ENCODE measurements at places on chromosomes 16 and 17.

DNA sequence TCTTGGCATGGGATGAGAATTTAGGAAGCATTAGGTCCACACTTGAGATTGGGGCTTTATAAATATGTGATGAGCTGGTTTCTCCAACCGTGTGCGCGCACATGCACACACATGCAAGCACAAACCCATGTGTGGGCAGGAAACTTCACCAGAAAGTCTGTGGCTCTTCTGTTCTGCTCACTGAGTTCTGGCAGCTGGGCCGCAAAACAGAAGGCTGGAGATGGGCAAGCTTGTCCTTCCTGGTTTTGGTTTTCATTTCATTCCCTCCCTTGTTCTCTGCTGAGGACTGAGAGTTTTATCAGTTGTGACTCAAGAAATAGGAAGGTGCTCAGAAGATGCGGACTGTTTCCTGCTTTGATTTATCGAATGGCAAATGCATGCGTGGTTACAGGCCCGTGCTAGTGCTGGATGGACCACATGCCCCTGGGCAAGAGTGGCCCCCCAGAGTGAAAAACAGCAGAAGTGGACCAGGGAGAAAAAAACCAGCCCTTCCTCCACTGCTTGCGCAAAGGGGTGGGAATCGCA lies 14.1 kb downstream of the MAP3K14 start:
- DNase-seq = peak; percentile 72

DNA sequence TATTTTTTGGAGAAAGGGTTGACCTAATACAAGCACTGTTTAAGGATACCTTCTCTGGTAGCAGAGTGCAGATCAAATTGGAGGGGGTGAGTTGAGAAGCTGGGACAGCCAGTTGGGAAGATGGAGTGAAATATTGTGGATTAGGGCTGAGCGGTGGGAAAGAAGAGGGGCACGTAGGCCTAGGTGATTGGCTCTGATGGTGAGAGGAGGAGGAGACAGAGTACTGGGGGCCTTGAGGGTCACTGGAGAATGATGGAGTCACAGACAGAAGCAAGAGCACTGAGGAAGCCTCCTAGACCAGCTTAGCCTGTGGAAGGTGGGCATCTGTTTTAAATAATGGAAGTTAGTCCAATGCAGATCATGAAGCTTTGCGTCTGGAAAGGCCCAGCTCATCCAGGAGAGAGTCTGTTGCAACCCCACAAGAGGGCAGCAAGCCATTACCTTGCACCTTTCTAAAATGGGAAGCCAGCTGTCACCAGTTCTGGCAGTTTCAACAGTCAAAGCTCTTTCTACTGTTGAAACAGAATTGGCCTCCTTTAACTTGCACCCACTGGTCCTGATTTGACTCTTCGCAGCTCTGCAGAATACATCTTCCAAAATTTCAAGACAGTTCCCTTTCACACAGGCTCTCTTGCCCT lies 11.8 kb downstream of the SLC9A5 start:
- peak; percentile 76 for DNase-seq

DNA sequence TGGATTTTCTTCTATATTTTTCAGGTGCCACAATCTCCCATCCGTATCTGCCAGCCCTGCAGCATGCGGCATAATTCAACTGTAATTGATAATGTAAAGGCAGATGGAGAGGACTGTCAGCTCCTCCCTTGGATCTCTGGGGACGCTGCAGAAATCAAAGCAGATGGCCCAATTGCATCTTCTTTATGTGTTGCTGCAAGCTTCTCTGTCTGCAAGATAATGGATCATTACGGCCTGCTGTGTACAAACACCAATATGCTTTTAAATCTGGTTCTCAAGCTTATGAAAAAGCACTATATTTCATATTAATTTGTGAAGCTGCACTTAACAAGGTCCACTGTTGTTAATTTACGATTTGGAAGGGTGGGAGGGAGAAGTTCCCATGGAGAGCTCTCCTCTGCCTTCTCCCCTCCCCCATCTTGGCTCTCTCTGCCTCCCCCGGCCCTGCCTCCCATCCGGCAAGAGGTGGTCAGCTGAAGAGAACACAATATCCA lies 607.5 kb downstream of the TOX3 start:
- no peak for DNase-seq

- DNase-seq = no peak
Measured at GRCh38 chr17:19630035-19630434, 18.5 kb upstream of the ALDH3A2 start.

DNA sequence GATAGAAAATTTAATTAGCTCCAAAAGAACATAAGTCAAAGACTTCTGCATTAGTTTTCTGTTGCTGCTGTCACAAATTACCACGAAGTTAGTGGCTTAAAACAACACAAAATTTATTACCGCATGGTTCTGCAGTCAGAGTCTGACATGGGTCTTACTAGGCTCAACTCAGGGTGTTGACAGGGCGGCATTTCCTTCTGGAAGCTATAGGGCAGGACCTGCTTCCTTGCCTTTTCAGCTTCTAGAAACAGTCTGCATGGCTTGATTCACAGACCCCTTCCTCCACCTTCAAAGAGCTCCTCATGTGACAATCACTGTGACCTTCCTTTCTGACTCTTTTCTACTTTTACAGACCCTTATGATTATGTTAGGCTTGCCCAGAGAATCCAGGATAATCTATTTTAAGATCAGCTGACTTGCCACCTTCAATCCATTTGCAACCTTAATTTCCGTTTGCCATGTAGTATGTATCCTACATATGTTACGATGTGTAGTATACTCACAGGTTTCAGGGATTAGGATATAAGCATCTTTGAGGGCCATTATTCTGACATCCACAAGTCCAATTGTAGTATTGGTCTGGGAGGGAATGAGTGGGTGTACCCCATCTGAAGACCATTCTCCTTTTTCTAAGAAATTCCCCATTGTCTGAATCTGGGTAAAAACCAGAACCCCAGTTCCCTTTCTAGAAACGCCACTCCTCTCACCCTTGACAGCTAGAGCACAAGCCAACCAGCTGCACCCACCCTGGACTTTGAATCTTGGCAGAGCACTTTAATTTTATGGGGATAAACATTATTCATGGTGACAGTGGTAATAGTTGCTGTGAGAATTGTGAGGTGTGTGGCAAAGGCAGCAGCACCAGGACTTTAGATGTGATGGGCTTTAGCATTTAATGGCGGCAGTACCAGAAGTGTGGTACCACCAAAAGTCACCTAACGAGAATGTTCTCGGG lies 265.5 kb downstream of the KCNJ2 start:
- DNase-seq = no peak

- DNase-seq = no peak
Measured at GRCh38 chr17:39224778-39225307, 902 bp downstream of the STAC2 start.

DNA sequence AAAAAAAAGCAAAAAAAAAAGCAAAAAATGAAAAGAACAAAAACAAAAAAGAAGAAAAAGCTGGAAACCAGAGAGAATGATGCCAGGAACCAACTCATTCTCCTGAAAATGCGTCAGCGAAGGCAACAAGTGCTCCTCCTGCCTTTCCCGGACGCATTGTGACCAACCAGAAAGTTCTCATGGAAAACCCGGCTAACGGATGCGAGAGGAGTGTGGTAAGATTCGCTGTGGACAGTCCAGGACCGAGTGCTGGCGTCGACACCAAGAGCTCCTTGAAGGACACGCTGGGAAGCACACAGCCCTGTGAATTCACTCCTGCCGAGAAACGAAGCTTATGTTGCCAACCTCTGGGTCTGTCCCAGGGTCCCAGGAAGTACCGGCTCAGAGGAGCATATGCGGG lies 43.4 kb downstream of the METRNL start:
- DNase-seq = no peak

GRCh38 chr16:411576-412265 lies 10.0 kb downstream of the DECR2 start:
- DNase-seq = no peak

DNA sequence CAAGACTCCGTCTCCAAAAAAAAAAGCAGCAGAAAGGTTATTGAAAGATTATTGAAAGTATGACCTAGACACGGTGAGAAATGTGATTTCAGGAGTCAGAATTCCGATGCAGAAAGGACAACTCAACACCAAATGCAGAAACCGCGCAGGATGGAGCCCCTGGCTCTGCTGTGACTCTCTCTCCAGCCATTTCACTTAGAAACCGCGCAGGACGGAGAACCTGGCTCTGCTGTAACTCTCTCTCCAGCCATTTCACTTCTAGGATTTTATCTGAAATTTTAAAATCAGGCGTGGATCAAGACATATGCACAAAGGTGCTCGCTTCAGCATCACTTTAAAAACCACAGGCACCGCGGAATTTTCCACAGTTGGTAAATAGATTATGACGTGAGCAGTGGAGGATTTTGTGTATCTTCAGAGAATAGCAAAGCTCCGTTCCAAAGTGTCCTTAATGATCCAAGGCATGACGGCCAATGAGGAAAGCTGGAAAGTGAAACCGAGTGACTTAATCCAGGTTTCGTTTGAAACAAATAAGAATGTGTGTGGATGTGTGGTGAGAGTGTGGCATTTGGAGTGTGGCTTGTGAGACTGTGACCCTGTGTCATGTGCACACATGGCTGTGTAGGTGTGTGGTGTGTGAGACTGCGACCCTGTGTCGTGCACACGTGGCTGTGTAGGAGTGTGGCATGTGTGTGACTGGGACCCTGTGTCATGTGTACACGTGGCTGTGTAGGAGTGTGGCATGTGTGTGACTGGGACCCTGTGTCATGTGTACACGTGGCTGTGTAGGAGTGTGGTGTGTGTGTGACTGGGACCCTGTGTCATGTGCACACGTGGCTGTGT lies 9.5 kb downstream of the UTS2R start:
- no peak for DNase-seq

DNA sequence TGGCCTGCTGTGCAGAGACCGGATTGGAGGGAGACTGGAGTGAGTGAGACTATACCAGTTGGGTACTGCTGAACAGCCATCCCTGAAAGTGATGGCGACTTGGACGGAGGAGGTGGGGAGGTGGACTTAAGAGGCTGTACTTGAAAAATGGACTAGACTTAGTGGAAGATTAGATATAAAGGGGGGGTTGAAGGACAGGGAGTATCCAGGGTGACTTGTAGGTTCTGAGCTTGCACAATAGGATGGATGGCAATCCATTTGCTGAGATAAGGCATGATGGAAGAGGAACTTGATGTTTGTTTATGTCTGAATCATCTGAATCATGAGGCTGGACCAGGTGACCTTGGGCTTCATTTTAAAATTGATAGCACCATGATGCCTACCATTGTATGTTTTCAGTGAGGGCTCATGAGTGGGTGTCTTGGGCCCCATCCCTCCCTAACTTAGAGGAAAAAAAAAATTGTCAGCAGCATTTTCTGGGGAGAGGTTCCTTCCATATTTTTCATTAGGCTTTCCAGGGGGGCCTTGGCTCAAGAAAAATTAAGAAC lies 41.2 kb downstream of the PRKCA start:
- no peak for DNase-seq

DNA sequence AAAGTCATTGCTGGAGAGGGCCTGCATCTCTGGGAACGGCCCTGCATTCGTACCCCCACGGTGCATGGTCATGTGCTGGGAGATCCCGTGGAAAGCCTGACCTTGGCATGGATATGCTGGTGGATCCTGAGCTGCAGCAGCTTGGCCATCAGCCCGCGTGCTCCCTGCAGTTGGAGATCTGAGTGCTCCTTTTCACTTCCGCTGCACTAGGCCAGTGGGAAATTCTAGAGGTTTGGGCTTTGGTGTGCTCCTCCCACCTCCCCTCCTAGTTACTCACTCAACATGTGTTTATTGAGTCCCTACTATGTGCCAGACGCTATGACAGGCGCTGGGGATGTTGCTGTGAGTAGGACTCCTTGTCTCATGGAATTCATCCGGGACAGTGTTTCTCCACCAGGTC lies 91.1 kb downstream of the RGS9 start:
- DNase-seq = no peak

DNA sequence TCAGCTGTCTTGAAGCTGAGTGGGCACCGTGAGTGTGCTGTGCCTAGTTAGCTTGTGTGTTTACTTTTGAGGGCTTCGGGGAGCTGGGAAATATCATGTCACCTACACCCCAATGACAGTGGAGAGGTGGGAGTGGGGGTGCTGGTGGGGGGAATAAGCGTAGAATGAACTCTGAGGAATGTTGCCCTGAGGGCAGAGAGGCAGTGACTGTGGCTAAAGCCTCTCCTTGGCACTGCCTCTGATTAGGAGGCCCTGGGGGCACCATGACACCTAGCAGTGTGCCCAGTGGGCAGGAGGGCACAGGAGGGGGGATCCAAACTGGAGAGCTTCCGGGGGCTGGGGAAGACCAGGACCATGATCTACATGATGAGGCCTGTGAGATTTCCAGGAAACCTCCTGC lies 24.8 kb downstream of the CACNA1G start:
- DNase-seq = no peak

- DNase-seq = no peak
Measured at GRCh38 chr17:39915559-39915958, 2.9 kb downstream of the GSDMB start.

- no peak for DNase-seq
Measured at GRCh38 chr17:69516225-69516624, 101.7 kb downstream of the MAP2K6 start.

- peak; percentile 84 for DNase-seq
Measured at GRCh38 chr17:81200695-81201580, 21.8 kb downstream of the CEP131 start.

GRCh38 chr17:38457577-38458371 lies 29.5 kb downstream of the ARHGAP23 start:
- no peak for DNase-seq

DNA sequence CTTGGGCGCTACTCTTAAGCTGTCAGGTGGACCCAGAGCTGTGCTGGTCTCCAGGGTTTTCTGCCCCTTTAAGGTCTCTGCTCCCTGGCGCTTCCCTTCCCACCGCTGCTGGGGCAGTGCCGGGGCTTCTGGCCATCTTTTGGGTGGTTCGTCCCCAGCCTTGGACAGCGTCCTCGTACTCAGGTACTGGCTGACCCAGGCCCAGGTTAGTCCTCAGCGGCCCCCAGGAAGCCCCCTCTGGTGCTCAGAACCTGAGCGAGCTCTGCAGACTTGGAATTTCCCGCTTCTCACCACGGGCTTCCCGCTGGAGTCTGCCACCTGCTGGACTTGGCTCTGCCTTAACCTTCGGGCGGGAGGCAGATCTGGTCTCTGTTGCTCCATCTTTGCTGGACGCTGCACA lies 94.1 kb upstream of the ZNF750 start:
- DNase-seq = no peak

- DNase-seq = no peak
Measured at GRCh38 chr17:43814714-43815113, 18.2 kb downstream of the MPP3 start.

GRCh38 chr17:30969989-30970830 lies 629 bp upstream of the RNF135 start:
- peak; percentile 68 for DNase-seq

- DNase-seq = no peak
Measured at GRCh38 chr17:82101301-82101715, 3.3 kb upstream of the FASN start.

DNA sequence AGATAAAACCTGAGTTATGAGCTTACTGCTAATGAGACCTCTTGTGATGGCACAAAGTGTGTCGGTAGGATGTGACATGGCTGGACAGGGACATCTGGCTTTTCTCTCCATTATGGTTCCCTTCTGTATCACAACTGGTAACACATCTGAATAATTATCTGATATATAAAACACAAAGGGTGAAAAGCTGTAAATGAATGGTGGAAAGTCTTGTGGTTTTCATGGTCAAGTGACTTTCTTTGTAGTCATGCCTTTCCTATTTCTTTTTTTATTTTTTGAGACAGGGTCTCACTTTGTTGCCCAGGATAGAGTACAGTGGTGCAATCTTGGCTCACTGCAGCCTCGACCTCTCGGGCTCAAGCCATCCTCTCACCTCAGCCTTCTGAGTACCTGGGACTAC lies 35.3 kb upstream of the ZFHX3 start:
- no peak for DNase-seq

All from NAMALWA (cell line).